HT1080 (cell line): ENCODE measurements at places on chromosomes 12 and 14. TPM values are rescaled to one million over a fixed set of nuclear protein-coding genes. Genes with fewer than 3 reads are reported as not detected.

DNA sequence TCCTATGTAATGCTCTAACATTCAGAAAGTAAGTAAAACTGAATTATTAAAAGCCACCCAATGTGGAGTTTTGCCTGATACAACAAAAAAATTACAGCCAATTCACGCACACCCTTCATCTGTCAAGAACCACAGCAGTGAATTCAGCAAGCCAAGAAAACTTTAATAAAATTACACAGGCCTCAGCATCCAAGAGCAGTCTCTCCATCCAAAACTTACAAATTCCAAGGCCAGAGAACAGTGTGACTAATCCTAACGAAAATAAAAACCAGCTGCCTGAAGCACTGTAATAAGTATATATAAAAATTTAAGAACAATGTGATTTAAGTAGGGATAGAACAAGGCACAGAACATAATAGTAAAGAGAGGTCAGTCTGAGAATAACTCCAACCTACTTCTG lies 54.2 kb downstream of the SIX6 start:
- DNase-seq = no peak

The WSB2 gene
- total RNA-seq = 78.1 and 108 TPM in 2 replicates

The C12orf60 gene
- total RNA-seq = 1.7 and 3.8 TPM in 2 replicates

The KRT6A gene
- total RNA-seq = not detected in 2 replicates
